D341Med (cell line): ENCODE measurements at places on chromosomes 3 and 15.

- no peak for DNase-seq
Observed at GRCh38 chr3:185405243-185405642, 42.3 kb downstream of the MAP3K13 start.

DNA sequence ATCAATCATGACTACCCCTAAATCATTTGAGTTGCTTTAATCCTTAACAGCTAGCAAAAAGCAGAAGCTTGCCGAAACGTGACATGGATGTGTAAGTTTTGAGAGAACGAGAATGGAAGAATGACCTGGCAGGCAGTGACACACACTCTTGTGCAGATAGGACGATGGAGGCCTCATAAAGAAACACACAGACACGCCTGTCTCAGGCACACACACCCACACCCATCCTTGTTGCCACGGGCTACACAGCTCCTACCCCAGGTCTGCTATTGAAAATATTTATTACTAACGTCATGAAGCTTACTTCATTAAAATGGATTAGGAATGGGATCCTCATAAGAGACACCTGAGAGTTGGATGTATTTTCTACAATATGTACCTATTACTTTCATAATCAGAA lies 8.5 kb downstream of the MYO5C start:
- DNase-seq, result no peak

DNA sequence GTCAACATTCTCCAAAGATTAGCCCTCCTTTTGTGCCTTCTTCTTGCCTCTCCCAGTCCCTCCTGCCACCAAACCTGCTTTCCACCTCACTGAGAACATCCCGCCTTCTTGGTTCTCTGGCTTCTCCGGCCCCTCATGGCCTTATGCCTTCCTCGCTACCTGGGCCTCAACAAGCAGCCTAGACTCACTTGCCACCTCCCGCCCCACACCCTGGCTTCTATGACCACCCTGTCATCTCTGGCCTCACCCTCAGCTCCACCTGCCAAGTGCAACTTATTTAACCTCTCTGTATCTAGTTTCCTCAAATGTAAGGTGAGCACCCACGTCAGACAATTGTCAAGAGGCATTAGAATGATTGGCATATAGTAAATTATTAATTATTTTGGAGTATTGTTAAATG lies 68.8 kb upstream of the MEX3B start:
- no peak for DNase-seq

DNA sequence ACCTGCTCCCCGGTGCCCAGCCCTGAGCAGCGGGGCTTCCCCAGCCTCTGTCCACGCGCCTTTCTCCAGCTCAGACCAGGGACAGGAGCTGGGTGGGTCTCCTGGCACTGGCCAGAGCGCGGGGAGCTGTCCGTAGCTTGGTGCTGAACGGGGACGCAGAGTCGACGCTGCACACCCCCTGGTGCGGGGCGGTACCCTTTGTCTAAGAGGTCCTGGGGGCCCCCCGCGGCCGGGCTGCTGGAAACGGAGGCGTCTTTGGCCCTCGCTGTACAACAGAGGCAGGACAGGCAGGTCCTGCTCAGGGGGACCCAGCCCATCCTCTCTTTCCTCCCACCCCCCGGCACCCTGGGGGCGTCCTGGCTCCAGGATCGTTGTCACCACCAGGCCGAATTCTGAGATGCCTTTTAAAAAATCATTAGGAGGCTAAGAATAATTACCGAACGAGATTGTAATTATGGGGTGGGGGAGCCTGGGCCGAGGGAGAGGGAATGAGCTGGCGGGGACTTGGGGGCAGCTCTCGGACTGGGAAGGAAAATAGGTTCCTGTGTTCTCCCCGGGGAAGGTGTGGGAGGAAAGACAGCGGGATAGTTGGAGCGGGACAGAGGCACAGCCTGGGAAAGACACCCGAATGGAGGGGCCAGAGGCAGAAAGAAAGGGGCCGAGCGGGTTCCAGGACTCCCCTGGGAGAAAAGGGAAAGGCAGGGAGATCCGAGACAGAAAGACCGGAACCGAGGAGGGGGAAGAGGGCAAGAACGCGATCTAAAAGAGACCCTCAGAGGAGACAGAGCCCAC lies 4.1 kb upstream of the SKOR1 start:
- peak; percentile 50 for DNase-seq

DNA sequence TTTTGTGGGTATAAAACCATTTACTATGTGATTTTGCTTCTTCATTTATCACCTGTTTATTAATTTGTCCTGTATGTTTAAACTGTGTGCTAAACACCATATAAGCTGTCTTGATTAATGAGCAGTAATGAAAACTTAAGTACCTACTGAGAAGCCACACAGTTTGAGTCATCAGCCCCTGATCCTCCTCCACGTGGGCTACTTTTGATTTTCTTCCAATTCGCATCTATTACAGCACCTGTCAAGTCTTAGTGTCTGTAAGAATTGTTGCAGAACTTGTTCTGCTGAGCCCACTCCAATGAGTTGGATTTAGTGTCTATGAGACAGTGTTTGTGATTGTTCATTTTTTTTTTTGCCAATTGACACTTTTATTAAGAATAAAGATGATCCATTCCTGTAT lies 16.8 kb downstream of the EPHA6 start:
- DNase-seq, result no peak

DNA sequence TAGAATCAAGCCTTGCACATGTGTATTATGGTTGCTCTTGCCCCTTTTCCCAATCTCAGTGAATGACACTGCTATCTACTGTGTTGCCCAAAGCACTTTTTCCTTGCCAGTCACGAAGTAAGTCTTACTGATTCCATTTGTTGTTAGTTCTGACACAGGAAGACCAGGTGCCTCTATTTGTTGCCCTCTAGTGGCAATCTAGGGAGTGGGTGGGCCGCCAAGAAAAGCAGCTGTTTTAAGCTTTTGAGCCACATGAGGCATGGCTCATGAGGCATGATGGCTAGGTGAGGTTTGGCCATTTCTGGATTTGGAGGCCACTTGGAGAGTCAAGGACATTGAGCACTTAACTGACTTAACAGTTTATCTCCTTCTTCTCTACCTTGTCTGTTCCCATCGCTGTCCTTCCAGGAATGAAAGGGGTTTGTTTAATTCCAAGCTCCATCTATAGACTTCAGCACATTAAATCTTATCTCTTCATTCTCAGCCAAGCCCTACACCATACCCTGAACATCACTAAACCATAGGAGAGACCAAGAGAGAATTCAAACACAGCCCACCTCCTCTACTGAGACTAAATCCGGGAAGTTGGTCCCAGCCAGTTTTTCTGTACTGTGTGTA lies 103.1 kb downstream of the HCN4 start:
- peak; percentile 77 for DNase-seq

DNA sequence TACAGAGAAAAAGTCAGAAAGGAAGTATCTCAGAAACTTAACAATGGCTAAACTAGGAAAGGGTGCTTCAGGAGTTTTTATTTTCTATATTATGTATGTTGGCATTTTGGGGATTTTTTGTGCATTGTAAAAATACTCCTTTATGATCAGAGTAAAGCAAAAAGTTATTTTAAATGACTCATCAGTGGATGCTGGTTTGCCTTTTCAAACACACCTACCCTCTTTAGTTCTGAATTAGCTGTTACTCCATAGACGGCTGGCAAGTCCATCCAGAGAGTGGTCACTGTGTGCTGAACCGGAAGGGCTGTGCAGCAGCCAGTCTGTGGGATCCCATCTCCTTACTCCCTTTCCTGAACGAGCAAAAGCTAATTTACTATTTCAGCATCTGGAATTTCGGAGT lies 942 bp downstream of the CCR9 start:
- DNase-seq, result no peak

GRCh38 chr3:54167999-54168398 lies 45.6 kb downstream of the CACNA2D3 start:
- DNase-seq, result no peak

GRCh38 chr3:70766301-70766700 lies 453.9 kb upstream of the MDFIC2 start:
- DNase-seq, result no peak

- DNase-seq, result no peak
Observed at GRCh38 chr3:109137761-109138160, 1.2 kb downstream of the C3orf85 start.

DNA sequence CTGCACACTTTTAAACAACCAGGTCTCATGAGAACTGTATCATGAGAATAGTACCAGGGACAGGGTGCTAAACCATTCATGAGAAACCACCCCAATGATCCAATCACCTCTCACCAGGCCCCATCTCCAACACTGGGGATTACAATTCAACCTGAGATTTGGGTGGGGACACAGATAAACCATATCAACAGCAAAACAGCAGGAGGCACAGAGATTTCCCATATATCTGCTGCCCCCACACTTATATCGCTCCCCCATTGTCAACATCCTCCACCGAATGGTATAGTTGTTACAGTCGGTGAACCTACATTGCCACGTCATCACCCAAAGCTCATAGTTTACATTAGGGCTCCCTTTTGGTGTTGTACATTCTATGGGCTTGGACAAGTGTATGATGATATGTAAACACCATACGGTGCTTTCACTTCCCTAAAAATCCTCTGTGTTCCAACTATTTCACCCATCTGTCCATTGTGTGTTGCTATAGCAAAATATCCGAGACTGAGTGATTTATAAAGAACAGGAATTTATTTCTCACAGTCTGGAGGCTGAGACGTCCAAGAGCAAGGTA lies 224.8 kb downstream of the FAM43A start:
- no peak for DNase-seq

DNA sequence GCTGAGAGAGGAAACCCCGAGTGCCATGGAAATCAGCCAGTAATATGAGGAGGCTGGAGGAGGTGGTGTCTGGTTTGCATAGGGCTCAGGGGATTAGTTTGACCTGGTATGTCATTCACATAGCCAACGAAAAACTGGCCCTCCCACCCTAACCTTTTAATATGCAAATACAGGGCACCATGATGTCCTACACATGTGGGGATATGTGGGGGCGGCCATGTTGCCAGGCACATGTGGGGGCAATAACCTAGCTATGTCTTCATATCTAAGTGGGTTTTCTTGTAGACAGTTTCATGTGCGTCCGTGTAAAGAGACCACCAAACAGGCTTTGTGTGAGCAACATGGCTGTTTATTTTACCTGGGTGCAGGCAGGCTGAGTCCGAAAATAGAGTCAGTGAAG lies 110.1 kb downstream of the MOBP start:
- no peak for DNase-seq

GRCh38 chr3:44477312-44478030 lies at the start of gene ZNF445:
Gene ZNF445, minus strand, starts transcription at chr3:44477670. Its CDS starts 22,121 bp downstream, at chr3:44455549.
- DNase-seq, result peak; percentile 98

DNA sequence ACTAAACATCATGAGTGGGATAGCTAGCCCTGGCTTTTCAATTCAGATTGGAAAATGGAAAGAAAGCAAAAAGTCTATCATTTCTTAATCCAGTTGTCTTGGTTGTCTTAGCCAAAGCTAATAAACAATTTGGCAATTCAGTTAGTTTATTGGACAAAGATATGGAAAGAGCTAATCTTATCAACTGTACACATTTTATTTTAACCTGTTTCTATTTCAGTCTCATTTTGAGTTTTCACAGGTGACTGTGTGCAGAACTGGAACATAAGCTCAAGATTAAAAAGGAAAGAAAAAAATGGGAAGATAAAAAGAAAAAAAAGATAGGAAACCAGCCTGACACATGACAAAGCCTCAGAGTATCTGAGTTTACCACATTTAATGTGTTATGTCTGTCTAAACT lies 642.6 kb downstream of the SQOR start:
- DNase-seq, result no peak

DNA sequence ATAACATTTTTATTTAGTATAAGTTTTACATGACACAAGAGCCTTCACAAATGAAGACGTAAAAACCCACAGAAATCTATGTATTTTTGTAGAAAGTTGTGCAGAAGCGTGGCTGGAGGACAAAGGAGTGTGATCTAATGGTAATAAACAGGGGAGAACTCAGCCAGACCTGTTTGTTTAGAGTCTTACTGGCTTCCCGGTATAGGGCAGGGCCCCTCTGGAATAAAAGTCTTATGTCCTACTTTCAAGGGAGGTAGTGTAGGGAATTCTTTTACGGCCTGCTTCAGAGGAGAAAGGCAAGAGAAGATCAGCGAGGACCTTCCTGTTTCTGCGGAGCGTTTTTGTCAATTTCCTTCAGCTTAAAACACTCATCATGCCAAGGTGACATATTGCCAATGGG lies 103.6 kb downstream of the TGFBR2 start:
- no peak for DNase-seq

GRCh38 chr15:98375513-98376340 lies 272.6 kb upstream of the IGF1R start:
- no peak for DNase-seq

GRCh38 chr3:48244461-48244860 lies 3.6 kb downstream of the ZNF589 start:
- no peak for DNase-seq

DNA sequence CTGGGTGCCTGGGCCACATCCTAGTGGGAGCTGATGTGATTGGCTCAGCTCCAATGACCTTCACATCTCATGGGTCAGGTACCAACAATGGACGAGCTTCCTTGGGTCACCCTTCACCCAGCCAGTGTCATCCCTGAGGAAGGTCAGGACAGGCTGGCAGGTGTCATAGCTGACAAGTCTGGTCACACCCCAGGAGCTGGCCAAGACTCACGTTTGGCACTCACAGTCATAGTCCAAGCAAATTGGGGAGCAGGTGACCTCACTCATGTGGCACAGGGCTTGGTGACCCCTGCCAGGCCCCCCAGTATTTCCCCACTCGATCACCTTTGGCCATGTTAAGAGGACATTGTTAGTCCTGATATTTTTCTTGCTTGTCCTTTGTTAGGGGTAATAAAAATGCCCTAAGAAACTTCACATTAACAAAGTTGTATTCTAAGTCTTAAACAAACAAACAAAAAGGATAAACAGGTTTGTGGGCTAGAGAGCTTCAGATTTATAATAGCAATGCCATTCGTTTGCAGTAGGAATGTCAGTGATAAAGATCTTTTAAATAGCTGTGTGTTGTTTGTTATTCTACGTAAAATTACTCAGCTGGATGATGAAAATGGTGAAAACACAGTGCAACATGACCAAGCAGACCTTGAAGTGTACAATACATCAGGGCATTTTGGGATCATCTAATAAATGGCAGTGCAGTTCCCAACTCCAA lies 79.5 kb upstream of the POMGNT2 start:
- no peak for DNase-seq

DNA sequence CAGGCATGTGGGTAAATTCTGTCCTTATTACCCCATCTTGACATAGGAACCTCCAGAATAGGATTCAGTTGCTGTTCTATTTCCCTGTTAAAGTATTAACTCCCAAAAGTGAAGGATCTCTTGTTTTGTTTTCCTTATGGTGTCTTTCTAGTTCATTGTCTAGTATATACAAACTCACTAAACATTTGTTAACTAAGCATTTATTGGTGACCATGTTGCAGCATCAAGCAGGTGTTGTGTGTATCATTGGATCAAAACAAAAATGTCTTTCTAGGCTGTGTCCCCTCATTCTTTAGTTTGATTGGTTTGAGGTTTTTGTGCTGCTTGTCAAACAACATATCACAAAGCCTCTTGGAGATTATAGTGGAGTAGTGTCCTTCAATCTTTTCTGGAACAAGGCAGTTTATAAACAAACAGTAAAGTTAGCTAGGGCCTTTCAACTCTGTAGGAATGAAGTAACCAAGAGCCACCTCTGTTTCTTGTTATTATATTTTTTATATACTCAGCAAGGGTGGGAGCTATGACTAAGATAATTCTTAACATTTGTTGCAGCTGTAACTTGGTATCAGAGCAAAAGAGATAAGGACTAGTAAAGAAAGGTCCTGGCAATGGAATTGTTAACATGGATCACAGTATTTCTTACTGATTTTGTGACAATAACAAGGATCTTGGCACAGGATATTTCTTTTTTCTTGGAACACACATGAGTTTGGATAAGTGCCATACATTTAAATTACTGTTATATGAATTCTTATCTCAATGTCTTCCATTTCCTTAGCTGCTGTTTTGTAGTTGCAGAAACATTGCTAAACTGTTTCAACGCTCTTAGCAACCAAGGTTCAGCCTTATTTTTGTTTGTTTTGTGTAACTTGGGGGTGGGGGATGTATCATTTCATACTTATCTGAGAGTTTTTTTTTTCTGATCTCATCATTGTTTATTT lies 49.3 kb downstream of the TMOD3 start:
- no peak for DNase-seq
